ENCODE measurements at places on chromosomes 12 and 14.
A peak's percentile ranks its signal among the peaks of the same experiment; 100 is the strongest.

DNA sequence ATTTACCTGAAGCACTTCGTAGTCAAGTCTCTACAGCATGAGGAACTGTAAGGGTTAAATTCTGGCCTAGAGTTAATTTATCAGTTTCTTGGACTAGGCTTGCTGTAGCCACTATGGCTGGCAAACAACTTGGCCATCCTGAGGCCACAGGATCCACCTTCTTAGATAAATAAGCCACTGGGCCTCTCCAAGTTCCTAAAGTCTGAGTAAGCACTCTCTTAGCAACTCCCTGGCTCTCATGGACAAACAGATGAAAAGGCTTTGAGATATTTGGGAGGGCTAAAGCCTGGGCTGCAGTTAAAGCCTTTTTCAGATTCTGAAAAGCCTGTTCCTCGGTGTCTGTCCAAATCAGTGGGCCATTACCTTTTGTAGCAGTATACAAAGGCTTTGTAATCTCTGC, 675.0 kb downstream of the TMEM121 start:
- no peak for DNase-seq

DNA sequence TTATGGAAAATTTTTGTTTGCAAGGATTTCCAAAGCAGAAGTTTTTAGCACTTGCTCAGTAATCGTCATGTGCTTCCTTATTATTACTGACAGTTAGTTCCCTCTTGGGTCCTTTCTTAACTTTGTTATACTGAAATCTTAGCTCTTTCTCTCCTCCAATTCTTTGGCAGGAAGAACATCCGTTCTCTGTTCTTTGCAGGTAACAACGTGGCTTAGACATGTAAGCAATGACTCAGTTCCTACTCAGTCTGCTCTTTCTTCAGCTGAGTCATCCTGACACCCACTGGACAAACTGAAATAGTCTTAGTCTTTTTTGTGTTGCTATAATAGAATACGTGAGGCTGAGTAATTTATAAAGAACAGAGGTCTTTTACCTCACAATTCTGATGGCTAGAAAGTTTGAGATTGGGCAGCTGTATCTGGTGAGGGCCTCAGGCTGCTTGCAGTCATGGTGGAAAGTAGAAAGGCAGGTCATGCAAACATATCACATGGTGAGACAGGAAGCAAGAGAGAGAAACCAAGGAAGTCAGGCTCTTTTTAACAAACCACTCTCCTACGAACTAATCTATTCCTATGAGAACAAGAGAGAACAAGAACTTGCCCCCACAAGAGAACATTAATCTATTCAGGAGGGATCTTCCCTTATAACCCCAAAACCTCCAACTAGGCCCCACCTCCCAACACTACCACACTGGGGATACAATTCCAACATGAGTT, 49.2 kb downstream of the TESPA1 start:
- DNase-seq = no peak

DNA sequence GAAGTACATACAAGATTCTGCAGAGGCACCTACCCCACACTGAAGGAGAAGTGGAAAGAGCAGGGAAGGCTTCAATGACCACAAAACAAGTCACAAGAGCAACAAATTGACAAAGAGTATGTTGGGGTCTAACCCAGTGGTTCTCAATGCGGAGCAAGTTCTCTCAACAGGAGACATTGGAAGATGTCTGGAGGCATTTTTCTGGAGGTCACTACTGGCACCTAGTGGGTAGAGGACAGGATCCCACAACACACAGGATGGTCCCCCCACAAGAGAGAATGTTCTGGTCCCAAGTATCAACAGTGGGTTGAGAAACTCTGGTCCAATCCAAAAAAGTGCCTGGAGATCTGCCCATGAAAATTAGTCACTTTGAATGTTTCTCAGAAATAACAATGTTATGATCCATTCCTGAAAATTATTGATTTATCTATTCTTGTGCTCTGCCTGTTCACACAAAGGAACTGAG, 3.4 kb downstream of the SSH1 start:
- no peak for DNase-seq

DNA sequence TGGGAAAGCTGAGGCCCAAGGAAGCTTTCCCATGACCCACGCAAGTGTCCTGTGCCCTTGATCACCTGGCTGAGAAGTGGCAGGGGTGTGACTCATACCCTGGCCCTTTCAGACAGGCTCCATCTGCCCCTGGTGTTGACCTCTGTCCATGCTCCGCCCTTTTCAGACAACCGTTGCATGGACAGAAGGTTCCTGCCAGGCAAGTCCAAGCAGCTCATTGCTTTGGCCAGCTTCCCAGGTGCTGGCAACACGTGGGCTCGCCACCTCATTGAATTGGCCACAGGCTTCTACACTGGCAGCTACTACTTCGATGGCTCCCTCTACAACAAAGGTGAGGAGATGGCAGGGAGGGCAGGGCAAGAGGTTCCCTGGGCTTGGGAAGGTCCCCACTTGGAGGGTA, 103.5 kb downstream of the WSCD2 start:
- no peak for DNase-seq

GRCh38 chr12:124361996-124362395, 67.1 kb downstream of the RFLNA start:
- no peak for DNase-seq

GRCh38 chr14:36747411-36748184, 85.9 kb downstream of the PAX9 start:
- DNase-seq = no peak

DNA sequence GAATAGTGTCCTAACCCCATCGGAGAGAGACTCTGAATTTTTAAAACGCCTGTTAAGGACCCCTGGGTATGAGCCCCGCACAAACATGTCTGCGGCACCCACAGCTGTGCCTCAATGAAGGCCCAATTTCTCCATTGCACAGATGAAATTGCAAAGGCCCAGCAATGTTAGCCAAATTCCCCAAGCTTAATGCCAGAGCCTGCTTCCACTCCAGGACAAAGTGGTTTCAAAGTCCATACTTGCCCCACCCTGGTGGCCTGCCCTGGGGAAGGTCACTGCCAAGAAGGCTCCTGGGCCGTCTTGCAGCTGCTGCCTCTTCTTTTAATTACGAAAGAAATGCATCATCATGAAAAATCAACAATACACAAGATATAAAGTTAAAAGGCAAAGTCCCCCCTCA, 1179.7 kb downstream of the VRK1 start:
- DNase-seq = no peak

DNA sequence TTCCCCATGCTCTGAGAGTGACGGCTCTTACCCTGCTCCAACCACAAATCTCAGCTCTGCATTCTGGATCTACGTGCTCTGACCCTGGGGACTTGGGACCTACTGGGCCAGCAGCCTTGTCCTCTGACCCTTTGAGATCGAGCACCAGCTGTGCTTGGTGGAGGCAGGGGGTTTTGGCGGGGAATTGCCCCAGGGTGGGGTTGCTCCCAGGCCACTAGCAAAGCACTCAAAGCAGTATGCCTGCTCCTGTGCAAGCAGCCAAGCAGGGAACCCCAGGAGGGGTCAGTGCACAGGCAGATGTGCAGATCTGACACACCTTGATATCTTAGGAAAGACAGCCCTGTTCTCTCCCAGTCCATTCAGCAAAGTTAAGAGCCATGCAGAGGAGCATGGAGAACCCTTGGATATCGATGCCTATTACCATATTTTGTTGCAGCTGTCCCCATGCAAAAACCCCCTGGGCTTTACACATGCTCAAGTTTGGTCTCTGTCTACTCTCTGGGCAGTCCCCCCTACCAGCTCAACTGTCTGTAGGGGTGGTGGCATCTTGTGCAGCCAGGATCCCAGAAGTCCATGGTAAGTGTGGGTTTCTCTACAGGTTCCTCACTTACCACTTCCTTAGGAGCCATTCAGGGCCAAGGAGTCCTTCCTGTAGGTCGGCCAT, 319.0 kb downstream of the TMTC2 start:
- DNase-seq = no peak

DNA sequence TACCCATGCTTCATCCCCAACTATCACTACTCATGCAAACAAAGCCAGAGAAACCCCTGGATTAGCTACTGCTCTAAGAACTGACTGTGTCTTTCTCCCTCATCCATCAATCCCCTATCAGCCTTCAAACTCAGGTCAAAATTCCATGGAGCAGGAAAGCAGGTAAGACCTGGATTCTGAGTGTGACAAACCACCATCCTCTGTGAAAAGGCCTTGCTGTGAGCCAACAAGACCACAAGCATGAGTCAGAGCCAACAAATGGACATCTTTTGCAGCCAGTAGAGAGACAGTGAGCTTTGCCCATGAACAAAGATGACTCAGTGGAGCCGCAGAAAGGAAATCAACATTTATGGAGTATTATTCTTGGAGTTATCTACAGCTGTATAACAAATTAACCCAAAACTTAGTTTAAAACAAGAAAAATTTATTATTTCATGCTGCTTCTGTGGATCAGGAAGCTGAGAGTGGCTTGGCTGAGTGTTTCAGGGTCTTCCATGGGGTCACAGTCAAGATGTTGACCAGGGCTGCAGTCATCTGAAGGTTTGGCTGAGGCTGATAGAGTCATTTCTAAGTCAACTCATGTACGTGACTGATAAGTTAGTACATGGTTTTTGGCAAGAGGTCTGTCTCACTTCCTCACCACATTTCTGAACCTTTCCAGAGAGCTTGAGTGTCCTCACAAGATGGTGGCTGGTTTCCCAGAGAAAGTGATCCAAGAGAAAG, 61.1 kb downstream of the PITPNM2 start:
- DNase-seq = no peak

DNA sequence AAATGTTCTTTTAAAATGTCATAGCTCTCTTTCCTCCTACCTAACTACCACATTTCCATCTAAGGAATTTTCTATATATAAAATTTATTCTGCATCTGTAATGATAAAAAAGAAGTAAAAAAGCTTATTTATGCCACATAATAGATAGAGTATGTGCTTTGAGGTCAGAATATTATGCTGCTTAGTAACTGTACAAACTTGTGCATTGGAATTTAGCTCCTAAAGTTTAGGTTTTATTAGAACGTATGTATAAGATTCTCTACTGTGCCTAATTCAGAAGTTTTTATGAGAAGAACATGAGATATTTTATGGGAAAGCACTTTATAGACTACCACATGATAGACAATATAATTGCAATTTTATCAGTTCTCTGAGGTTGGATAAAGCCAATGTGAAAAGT, 384.6 kb downstream of the SLC16A7 start:
- no peak for DNase-seq

DNA sequence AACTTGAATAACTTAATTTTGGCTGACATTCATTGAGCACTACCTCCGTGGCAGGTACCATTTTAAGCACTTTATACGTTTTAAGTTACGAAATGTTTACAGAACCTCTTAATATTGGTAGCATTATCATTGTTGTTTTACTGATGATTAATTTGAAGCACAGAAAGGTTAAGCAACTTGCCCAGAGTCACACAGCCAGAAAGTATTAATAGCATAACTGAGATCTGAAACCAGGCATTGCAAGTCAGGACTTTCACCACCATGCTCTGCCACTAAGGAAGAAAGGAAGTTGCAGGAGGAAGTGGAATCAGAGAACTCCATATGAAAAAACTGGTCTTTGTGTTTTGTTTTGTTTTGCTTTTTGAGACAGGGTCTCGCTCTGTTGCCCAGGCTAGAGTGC, 28.2 kb upstream of the BCAT1 start:
- no peak for DNase-seq

DNA sequence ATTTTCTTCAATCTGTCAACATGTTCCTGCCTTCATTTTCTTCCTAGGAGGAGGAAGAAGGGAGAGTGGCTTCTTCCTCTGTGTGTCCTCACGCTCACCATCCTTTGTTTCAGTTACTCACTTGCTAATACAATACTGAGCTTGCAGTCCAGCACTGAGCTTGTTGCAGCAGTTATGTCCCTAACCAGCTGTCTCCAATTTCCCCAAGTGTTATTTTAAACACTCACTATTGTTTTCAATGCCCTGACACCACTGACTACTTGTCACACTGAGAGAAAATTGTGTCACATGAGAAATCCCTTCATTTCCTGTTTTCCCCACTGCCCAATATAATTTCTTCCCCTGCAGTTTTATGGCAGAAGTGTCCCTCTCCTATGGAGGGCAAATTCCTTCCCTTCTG, 53.4 kb downstream of the HSD17B6 start:
- no peak for DNase-seq

- DNase-seq = no peak
These were observed 895 bp upstream of the ANKS1B start for GRCh38 chr12:99985631-99986030.

GRCh38 chr14:104813286-104813685, 12.4 kb downstream of the ZBTB42 start:
- no peak for DNase-seq

- DNase-seq = no peak
These were observed 1.4 kb downstream of the RNASE13 start for GRCh38 chr14:21033133-21033698.

DNA sequence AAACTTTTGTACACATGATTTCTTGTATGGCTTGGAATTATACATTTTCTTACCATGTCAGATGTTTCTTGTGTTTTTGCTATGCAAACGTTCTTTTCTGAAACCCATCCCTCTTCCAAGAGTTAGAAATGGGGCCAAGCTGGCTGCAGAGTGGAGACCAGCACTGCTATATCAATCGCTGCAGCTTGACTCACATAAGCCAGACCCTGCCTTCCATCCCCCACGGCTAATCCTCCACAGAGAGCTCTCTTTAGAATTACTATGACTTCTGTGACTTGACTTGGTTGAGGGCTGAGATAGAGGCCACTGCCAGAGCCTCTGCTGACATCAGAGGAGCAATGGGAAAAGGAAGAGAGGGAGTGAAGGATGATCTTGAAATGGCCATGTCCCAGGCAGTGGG, 147.9 kb downstream of the DACT1 start:
- DNase-seq = no peak

- no peak for DNase-seq
These were observed 30.7 kb downstream of the VWF start for GRCh38 chr12:6093764-6094163.

GRCh38 chr12:31018790-31019505, 54.7 kb upstream of the DDX11 start:
- DNase-seq = no peak

GRCh38 chr12:92034858-92035401, 110.7 kb downstream of the BTG1 start:
- peak; percentile 91 for DNase-seq

- no peak for DNase-seq
These were observed 5.3 kb downstream of the LTB4R start for GRCh38 chr14:24316597-24316950.

- no peak for DNase-seq
These were observed 13.0 kb upstream of the LRRC23 start for GRCh38 chr12:6891646-6892001.

Data from NCI-H187 treated with DMSO at 0.1 percent for 48 hours (cell line).